Right lung (tissue), 10 donors: ENCODE measurements at places on chromosomes 1 and 21. TPM values are rescaled to one million over a fixed set of nuclear protein-coding genes. Genes with fewer than 3 reads are reported as not detected.

DNA sequence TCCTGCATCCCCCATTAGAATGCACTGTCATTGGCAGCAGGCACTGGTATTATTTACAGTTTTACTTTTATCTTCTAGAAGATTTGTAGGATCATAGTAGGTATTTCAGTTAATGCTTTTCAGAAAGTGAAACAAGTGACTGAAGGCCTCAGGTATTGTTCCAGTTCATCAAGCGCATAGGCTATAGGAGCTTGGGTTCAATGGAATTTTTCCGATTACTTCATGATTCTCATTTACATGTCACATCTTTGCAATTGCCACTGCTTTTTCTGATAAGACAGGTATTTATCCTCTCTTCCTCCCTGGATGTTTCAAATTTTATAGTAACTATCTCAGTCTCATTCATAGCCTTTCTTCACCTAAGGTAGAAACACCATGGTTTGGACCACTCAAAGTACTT lies 161.3 kb downstream of the NTPCR start:
- no peak for DNase-seq

GRCh38 chr1:230270185-230270558 lies 156.0 kb downstream of the PGBD5 start:
- no peak for DNase-seq

Gene NUDT4B
- 0.31 TPM for polyA plus RNA-seq

GRCh38 chr1:25616987-25617624 lies 515 bp downstream of the MAN1C1 start:
- DNase-seq: no peak

DNA sequence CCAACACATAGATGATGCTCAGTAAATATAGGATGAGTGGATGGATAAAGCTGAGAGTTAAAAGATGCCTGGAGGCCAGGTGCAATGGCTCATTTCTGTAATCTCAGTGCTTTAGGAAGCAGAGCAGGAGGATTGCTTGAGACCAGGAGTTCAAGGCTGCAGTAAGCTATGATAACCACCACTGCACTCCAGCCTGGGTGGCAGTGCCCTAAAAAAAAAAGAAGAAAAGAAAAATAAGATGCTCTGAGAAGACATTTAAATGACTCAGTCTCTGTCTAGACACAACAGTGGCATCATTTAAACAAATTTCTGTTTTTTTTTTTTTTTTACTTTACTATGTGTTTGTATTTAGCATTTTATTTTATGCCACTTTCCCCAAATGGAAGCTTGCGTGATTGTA lies 25.3 kb upstream of the IL19 start:
- no peak for DNase-seq

Gene ADAMTS5
- 7.4 TPM for polyA plus RNA-seq

Gene MORN1
- polyA plus RNA-seq: 14.9 TPM

DNA sequence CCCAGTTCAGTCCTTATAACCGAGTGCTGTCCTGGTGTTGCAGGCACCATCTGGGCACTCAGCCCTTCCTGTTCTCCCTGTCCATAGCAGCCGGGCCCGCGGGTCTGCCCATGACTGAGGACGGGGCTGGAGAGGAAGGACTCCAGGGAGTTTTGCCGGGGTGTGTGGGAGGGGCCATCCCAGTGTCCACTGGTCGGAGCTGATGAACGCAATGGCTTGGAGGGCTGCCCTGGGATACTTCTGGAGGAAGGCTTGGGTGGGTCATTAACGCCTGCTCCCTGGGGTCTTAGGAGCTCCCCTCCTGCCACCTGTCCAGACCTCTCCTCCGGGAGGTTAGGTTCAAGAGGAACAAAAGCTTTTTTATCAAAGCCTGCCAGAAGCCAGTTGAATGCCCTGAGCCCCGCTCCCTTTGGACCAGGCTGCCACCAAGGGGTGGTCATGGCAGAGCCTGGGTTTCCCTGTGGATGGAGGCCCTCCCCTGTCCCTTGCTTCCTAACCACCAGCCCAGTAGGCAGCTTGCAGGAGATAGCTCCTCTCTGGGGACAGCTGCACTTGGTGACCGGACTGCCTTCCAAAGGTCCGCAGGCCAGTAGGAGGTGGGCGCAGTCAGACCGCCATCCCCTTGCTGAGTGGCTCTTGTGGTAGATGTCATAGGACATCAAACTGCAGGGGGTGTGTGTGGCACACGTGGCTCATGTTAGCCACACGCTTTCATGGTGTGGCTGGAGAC lies 61.3 kb downstream of the TRIM11 start:
- no peak for DNase-seq

Gene MATN1
- polyA plus RNA-seq: 0.55 TPM
